ENCODE measurements at places on chromosomes 3 and 15.

DNA sequence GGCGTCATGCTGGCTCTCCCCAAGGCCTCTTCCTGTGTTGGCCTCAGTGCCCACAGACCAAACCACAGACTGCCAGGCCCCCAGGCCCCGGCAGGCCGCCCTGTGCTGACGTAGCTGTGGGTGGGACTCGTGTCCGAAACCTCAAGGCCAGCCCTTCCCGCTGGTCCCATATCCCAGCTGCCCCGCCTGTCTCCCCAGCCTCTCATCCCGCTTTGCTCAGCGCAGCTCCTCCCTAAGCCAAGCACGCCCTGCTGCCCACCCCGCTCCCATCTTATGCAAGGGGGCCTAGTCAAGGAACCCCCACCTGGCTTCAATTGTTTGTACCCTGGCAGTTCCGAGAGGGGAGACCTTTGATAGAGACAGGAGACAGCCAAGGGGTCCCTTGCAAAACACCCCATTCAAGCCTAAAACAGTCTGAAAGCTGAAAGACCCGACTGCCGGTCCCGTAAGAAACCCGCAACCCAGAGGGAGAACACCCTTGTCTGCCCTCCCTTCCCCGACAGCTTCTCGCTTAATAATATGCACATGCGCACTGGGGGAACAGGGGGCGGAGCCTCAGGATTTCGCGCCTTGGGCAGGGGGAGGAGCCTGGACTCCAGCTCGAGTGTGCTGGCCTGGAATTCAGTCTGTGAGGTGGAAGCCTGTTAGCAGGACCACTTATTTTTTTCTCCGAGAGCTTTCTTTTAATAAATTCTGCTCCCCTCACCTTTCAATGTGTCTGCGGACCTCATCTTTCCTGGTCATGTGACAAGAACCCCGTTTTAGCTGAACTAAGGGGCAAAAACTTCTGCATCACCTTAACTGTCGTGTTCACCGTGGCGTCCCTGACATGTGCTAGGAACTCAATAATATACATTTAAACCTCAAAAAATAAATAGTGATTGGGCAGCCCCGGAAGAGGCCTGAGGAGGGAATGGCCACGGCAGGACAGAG is 17.2 kb downstream of the TNFAIP8L3 start:
- no peak for DNase-seq

GRCh38 chr3:167502401-167502800 is 28.6 kb upstream of the SERPINI2 start:
- DNase-seq: no peak

DNA sequence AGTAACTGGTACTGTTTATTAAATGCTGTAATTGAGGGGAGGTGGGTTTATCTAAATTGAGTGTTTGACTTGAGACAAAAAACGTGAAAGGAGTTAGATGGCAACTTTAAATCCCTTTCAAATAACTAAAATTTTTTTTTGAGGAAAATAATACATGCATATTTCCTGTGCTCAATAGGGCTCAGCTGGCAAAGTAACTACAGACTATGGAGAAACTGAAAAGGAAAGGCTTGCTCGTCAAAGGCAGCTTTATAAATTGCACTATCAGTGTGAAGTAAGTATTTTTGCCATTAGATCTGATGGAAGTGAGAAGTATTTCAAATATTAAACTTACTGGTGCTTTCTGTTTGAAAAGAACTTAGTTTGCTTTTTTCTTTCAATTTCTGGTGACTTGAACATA is 72.2 kb downstream of the DZIP3 start:
- no peak for DNase-seq

GRCh38 chr3:111610612-111611054 is 15.5 kb upstream of the ZBED2 start:
- no peak for DNase-seq

GRCh38 chr15:34613301-34613700 is 29.9 kb upstream of the GOLGA8B start:
- no peak for DNase-seq

DNA sequence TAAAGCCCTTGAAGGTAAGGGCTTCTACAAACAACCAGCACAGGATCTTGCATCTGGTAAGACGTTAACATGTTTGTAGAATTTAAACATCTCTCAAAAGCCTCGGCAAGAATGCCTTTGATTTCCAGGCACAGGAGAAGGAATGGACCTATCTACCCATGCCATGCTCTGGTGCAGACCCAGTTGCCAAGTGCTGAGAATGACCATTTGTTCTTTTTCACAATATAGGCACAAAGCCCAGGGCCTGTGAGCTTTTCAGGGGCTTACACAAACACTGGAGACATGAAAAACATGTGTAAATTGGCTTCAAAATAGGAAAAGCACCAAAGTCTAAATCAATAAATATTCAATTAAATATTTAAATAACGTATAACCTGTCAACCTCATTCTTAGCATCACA is 266.9 kb upstream of the TTC14 start:
- DNase-seq: no peak

DNA sequence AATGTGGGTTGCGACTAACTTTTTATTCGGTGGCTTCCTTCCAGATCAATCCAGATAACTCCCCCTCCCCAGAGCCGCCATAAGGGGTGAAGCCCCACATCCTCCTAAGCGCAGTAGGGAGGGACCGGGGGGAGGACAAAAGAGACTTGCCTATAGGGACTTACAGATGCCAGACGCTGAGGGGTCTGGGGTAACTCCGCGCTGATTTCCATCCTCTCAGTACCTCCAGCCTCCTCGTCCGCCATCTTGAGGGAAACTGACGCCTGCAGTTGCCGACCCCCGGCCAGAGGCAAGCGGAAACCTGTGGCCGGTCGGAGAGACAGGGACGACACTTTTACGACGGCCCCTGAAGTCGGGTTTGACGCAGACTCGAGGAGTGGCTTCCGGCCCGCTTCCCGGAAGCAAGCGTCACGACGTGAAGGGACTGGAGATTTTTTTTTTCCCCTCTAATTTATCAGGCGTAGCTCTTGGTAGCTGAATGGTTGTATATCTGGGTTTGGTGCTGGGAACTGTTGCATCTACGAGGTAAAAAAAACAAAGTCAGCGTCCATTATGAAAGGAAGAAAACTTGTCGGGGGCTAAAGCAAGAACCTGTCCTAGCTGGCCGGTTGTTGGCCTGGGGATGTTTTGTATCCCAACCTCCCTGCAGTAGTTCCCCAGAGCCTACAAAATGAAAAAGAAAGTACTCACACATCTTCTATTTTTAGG is at the start of gene UBR1:
Gene UBR1, minus strand, starts transcription at position 261 of the 708 bp plus-strand sequence. Its CDS starts 16 bp downstream, at position 245.
- peak; percentile 81 for DNase-seq

GRCh38 chr15:69868756-69869155 is 229.0 kb downstream of the TLE3 start:
- DNase-seq: no peak

DNA sequence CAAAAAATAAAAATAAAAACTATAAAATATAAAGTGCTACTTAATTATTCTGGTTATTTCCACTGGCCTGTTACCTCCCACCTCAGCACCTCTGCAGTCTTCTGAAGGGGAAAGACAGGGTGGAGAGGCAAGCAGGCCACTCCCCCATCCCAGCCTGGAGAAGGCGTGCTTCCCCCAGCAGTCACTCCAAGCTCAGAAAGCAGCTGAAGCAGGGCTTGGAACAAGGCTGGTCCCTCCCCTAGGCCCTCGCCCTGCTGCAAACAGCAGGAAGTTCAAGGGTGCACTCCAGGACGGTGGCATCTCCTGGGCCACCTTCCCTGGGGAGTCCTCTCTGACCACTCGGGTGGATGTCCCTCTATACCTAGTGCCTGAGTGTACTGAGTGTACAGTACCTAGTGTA is 21.4 kb downstream of the CACNA2D2 start:
- no peak for DNase-seq

- no peak for DNase-seq
These were observed 49.2 kb downstream of the ALCAM start for GRCh38 chr3:105415951-105416350.

GRCh38 chr3:155581579-155581978 is 163.3 kb downstream of the PLCH1 start:
- DNase-seq: no peak

DNA sequence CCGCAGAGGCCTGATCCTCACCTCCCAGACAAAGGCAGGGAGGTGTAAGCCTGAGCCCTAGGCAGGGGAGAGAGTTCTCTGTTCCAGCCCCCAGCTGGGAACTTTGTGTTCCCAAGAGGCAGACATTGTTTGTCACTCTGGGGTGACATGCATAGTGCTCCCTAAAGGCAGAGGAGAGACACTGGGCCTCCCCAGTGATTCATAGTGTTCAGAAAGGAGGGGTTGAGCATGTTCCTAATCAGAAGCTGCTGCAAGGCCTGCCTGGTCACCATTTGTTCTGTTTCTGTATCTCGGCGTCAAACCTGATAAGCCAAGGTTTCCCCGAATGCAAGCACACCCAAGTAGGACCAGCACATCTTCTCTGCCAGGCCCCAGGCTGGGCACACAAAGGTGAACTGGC is 24.0 kb upstream of the SLC6A6 start:
- DNase-seq: no peak

DNA sequence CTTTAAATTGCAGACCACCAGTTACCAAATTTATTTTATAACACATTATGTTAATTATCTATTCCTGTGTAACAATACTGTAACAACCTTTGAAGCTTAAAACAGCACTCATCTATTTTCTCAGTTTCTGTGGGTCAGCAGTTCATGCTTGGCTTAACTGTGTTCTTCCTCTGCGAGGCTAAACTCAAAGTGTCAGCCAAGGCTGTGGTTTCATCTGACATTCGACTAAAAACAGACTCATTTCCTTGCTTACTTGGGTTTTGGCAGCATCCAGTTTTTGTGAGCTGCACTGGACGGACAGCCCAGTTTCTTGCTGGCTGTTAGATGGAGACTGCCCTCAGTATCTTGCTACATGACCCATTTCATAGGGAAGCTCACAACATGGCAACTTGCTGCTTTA is 247.3 kb upstream of the KCNH8 start:
- no peak for DNase-seq

DNA sequence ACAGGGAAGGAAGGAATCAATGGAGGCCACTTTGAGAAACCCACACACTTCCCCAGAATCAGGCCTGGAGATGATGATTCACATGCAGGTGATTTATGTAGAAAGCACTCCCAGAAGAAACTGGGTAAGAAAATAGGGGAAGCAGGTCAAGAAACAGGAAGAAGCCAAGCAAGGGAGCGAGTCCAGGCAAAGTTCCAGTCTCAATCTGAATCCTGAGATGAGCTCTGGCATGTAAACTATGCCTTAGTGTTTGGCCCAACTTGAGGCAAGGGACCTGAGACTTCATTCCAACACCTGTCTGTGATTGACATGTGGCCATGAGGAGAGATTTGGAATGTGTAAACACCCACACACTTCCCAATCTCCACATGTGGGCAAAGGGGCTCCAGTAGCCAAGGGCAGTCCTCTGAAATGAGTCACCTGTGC is 61.6 kb upstream of the CTNNB1 start:
- DNase-seq: no peak

- no peak for DNase-seq
These were observed 148.6 kb upstream of the MME start for GRCh38 chr3:154931484-154931883.

GRCh38 chr15:61112231-61112630 is 116.9 kb downstream of the RORA start:
- DNase-seq: no peak

- no peak for DNase-seq
These were observed 67.0 kb downstream of the CHSY1 start for GRCh38 chr15:101184830-101185229.

DNA sequence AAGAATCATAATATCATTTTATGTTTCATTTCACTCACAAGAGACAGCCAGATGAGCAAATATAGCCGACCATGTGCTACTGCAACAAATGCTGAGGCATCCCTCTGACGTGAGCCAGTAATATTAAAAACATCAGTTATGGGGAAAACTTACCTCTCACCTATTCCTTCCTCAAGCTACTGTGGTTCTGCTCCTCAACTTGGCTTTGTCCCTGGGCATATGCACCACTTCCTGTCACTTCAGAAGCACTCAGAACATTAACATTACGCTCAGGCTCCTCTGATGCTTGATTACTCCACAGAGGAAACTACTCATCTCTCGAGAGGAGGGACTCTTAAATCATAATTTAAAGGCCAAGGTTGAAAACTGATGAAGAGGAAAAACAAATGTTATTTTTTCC is 457.0 kb upstream of the ALCAM start:
- DNase-seq: no peak

Measured in kidney glomerular epithelial cell (primary cell).